Epithelial cell of proximal tubule (primary cell): ENCODE measurements at places on chromosomes 11 and 22. TPM values are rescaled to one million over a fixed set of nuclear protein-coding genes. Genes with fewer than 3 reads are reported as not detected.

GDPD4 gene
- not detected in 2 replicates for total RNA-seq

ABCC8 gene
- not detected in 2 replicates for total RNA-seq

OR5AK2 gene
- not detected in 2 replicates for total RNA-seq

OMP gene
- total RNA-seq: not detected in 2 replicates

BBOX1 gene
- not detected in 2 replicates for total RNA-seq

PGA5 gene
- not detected in 2 replicates for total RNA-seq

LRFN4 gene
- total RNA-seq: 37.9 and 50.5 TPM in 2 replicates

DDIAS gene
- total RNA-seq: 7.1 and 14.6 TPM in 2 replicates

MYOD1 gene
- not detected in 2 replicates for total RNA-seq

CYP2D6 gene
- 0.14 and 0.29 TPM in 2 replicates for total RNA-seq

PPP2R1B gene
- total RNA-seq: 41.1 and 46.1 TPM in 2 replicates

RFPL3 gene
- not detected in 2 replicates for total RNA-seq

FAM83F gene
- 3.3 and 3.5 TPM in 2 replicates for total RNA-seq

SERHL2 gene
- 0.23 and 5.0 TPM in 2 replicates for total RNA-seq

OOSP1 gene
- total RNA-seq: not detected in 2 replicates

NXPE4 gene
- not detected in 2 replicates for total RNA-seq
